Hippocampal formation (tissue), 2 donors: ENCODE measurements at places on chromosomes 3 and 15.

DNA sequence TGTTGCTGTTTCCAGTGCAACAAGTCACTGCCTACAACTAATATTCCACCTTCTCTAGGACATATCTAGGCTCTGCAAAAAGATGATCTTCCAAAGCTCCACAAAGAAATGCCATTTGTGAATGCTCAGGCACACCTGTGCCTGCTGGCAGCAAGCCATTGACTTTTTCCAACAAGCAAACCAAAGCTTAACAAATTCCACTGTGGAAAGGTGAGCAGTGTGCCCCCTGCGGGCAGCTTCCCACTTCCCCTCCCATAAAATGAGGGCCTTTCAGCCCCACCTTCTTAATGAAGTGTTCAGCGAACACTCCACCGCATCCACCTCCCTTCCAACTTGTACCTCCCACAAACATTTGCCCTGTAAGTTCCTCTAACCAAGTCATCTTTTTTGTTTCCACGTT lies 157.5 kb upstream of the SLC24A5 start:
- DNase-seq, result no peak

DNA sequence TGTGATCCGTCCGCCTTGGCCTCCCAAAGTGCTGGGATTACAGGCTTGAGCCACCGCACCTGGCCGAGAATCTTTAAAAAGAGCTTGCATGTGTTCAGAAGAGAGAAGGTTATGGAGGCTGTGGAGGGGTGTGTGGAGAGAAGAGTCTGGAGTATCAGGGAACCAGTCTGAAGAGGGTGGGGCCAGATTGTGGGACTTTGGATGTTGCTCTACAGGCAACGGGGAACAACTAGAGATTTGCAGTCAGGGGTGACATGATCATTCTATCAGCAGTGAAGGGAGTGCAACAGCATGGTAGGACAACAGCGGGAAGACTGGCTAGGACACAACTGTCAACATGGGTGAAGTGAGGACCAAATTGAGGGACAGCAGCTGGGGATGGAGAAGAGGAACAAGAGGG lies 8.9 kb downstream of the SCAMP2 start:
- DNase-seq, result no peak

DNA sequence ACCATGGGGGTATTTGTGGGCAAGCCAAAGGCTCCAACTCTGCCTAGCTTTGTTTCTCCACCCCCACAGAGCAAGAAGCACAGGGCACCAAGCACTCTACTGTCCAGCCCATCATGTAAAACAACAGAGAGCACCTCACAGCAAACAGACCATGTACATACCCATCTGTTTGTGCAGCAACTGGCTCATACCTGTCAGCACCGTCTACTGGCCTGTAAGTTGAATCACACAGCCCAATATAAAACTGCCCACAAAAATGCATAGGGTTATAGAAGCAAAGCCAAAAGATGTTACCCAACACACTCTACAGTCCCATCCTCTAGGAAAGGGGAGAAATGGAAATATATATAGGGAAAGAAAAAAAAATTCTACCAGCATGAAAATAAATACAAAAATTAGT lies 139.7 kb upstream of the CPNE4 start:
- no peak for DNase-seq

GRCh38 chr3:13352621-13353131 lies 67.4 kb downstream of the NUP210 start:
- DNase-seq, result no peak

GRCh38 chr3:43290956-43291355 lies 4.6 kb downstream of the SNRK start:
- no peak for DNase-seq

DNA sequence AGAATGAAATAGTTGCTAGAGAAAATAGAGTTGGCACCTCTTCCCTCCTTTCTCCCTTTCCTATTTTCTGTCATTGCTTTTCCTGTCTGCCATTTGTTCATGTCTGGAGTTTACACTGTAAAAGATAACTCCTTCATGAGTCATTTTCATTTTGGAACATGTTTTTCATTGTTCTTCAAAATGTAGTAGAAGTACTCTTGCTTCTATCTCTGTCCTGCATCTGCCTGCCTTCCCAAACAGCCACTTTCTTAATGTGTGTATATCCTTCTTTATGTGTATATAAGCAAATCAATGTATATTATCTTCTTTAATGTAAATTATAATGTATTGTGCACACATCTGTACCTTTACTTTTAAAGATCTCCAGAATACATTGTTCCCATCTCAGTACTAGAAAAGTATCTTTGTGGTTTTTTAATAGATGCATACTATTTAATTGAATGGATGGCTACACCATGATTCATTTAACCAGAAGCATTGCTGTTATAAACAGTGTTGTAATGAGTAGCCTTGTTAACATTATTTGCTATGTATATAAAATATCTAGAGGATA lies 41.1 kb downstream of the TSC22D2 start:
- no peak for DNase-seq

DNA sequence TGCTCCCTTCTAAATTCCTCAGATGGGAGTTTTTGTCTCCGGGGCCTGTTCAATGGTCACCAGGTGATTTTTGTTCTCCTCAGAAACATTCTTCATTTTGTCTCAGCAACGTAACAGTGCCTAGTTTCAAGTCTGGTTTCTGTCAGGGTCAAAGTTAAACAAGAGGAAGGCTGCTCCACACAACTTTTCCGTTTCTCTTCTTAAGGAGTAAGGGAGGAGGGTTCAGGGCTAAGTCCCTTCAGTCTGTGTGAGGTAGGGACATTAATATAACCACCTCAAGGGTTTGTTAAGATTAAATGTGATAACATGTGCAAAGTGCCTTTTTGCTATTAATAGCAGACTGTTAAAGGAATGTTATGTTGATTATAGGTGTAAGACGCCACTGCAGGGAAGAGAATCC lies 41.8 kb downstream of the HOMER2 start:
- DNase-seq, result no peak

DNA sequence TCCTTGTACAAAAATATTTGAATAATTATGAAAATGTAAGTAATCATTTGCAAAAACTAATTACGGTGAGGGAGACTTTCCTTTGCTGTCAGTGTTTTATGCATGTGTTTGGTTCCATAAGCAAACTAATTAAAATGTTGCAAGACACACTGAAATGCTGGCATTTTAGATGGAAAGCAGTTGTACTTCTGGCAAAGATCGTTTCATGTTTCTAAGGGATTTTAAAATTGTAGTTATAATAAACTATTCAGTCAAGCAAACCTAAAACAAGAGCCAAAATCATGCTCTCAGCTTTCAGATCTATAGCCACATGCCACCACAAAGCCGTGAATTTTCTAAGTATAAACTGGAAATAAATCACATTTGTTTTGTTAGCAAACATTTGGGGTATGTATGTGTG lies 240.1 kb upstream of the ZNF385D start:
- DNase-seq, result no peak

DNA sequence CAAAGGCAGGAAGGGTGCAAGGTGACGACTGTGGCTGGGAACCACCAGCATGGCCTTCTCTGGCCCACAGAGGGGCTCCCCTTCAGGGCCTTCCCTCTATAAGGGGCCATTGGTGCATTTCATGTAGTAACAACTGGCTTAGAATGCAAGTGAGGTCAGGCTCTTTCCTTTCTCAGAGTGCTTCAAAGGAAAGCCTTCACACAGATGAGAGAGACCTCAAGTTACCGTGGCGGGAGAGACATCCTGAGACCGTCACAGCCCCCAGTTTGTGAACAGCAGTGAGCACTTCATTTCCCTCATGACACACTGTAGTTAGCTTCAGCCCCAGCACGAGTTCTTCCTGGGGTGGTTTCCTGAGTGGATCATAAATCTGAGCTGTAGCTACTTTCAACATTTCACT lies 96.6 kb upstream of the LIMD1 start:
- DNase-seq, result no peak

DNA sequence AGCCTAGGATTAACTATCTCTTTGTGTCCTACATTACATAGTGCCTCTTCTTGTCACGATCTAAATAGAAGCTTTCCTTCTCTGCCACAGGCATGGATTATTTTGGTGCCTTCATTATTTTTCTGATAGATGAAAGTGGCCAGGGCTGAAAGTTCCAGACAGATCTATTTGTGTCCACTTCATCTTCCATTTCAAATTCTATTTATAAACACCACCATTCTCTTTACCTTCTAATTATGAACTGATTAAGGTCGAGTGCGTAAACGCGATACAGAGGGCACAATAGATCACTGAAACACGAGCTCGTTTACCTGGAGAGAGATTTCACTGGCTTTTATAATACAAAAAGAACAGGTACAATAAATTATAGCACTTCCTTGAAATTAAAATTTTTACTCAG lies 105.0 kb downstream of the EDEM1 start:
- DNase-seq, result no peak

- DNase-seq, result no peak
These were observed 111.2 kb downstream of the EOMES start for GRCh38 chr3:27610800-27611525.

GRCh38 chr15:81475471-81475870 lies 101.5 kb upstream of the TMC3 start:
- no peak for DNase-seq

DNA sequence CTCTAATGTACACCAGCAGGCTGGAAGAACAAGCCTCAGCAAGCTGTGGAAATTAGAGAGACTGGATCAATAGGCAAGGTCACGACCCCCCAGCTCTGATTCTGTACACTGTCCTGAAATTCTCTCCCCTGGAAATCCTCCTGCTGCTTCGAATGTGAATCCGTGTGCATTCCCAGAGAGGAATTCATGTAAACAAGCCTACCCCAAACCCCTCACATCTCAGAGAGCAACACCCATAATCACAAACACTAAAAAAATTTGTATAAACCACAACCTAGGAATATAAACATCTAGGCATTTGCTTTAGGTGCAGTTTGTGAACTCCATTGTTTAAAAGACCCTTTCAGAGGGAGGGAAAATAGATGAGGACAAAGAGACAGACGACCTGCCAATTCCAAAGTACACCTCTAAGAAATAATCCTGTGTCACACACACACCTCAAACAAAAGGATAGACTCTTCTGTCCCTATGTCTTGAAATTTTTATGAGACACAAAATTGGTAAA lies 325.2 kb downstream of the WDR72 start:
- no peak for DNase-seq

GRCh38 chr15:30904812-30905211 lies 1.1 kb downstream of the FAN1 start:
- DNase-seq, result no peak

GRCh38 chr3:148735597-148735996 lies 37.9 kb downstream of the AGTR1 start:
- DNase-seq, result no peak

DNA sequence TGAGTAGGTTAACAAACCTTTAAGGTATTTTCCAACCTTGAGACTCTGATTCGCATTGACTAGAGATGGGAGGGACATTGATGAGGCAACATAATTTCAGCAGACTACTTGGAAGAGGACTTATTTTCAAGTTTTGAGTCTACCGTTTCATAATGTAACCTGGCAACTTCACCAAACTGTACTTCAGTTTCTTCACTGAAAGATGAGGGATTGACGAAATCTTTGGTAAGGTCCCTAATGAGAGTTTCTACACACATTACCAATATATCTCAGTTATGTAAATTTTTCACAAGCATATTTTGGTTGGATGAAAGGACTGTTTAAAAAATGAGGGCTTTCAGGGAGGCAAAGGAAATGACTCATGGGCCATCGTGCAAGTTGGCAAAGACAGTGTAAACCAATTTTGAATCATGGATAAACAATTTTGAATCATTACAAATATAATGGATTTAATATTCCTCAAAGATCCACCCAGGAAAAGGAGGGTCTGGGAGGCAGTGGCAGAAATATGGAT lies 28.7 kb upstream of the SEMA6D start:
- DNase-seq, result no peak

GRCh38 chr3:42157540-42158538 lies 66.7 kb downstream of the TRAK1 start:
- no peak for DNase-seq
